ENCODE measurements at places on chromosomes 12 and 14.

DNA sequence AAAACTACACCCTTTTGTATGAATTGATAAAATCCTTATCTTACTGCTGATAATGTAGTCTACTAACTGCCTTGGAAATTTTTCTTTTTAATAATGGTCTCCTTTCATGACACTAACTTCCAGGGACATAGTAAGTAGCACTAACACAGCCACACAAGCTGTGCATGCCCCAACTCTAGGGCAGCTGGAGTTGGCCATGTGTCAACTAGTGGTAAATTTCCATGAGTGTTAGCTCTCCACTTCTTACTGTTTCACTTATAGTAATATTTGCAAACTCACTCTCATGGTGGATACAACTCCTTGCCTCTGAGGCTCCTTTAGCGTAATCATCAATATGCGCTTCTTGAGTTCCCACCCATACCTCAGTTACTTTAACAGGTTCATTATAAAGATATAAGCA is 38.0 kb downstream of the LGR5 start:
- DNase-seq = no peak

DNA sequence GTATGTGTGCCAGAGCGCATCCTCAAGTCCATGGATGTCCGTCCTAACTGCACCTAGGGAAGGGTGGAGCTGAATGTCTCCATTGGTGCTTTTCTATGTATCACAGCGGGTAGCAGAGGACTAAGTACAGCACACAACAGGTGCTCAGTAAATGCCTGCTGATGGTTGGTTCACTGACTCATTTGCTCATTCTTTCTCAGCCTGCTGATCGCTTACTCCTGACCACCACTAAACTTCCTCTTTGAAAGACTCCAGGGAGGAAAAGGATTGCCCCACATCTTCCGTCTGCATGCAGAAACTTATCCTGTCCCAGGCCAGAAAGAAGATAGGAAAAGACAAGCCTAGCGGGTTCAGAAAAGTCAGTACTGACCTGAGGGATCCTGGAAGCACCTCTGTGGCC is 66.3 kb downstream of the B4GALNT3 start:
- DNase-seq = no peak

- DNase-seq = no peak
These were observed 14.9 kb downstream of the CCDC63 start for GRCh38 chr12:110861729-110862128.

DNA sequence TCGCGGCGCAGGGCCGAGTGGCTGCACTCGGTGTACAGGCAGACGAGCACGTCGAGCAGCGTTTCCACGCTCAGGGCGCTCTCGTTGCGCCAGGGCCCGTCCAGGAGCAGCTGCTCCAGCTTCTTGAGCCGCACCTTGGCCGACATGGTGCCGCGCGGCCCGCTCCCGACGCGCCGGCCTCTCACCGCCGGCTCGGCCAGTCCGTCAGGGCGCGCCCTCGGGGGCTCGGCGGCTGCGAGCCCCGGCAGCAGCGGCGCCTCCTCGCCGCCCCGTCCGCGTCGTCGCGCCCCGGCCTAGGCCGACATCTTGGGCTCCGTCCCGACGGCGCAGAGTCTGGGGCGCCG is 349 bp downstream of the CDC42BPB start:
- no peak for DNase-seq

DNA sequence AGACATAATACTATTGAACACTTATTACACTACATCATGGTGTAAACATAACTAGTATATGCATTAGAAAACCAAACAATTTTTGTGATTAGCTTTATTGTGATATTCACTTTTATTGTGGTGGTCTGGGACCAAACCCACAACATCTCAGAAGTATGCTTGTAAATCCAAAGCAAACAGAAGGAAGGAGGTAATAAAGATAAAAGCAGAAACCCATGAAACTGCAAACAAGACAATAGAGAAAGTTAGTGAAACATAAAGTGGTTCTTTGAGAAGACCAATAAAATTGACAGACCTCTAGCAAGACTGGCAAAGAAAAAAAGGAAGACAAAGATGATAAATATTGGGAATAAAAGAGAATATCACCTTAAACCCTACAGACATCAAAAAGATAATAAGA is 268.3 kb downstream of the RPAP3 start:
- DNase-seq = no peak

- DNase-seq = no peak
These were observed 65.1 kb upstream of the KTN1 start for GRCh38 chr14:55514819-55515490.

GRCh38 chr12:109244073-109244472 is 65.0 kb downstream of the FOXN4 start:
- no peak for DNase-seq

Measured in coronary artery (tissue), 2 donors.